ENCODE measurements at places on chromosomes 4 and X. TPM values are rescaled to one million over a fixed set of nuclear protein-coding genes. Genes with fewer than 3 reads are reported as not detected.

The CENPVL1 gene
- not detected for total RNA-seq

The FHDC1 gene
- under 0.01 TPM for total RNA-seq

The SLC38A5 gene
- 12.2 TPM for total RNA-seq

The HSD17B10 gene
- 80.5 TPM for total RNA-seq

The DDX53 gene
- not detected for total RNA-seq

The FAM149A gene
- 0.83 TPM for total RNA-seq

DNA sequence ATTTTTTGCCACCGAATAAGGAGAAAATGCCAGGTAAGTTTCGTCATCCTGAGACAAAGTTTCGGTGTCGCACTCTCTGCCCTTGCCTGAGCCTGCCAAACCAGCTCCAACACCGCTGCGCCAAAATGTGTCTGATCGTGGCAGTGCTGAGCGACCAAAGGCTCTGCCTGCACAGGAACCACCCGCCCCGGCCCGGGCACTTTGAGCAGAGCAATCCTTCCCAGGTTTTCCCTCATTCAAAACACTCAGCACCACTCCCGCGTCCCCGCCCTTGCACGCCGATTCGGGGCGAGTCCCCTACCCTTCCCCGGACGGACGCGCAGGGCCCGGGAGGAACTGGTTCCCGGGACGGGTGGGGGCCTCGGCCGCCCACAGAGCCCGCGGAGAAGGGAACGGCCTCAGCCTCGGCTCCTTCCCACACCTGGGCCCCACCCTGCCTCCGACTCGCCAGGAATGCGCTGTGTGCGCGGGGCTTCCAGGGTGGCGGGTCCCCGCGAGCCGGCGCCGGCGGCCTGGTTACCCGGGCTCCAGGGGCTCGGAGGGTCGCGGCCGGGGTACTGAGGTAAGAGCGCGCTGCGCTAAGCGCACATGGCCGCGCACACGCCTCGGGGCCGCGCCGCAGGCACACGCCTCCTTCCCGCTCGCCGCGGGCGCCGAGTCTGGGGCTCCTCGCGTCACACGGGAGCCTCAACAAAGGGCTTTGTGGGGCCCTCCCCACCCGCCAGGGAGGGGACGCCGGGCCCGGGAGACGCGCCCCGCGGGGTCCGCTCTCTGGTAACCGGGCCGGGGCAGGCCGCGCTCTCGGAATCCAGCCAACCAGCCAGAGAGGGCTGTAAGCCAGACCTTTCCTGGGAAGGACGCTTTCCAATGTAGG lies at the start of gene C4orf36:
TSS of gene C4orf36 (minus strand) at position 661 of the 874 bp plus-strand sequence. CDS start 902 bp downstream, outside the sequence.
- no peaks in the 10 kb centered on the region for H3K36me3 ChIP-seq
- H3K27ac ChIP-seq: peak within 1 kb of the TSS; percentile 32
- DNase-seq: peak; percentile 18
- no peaks in the 10 kb centered on the region for H3K27me3 ChIP-seq
- H3K4me1 ChIP-seq: peaks cover 5% of the 10 kb centered on the region

- no peak overlapping the region for H3K4me3 ChIP-seq
- H3K27ac ChIP-seq: no peak overlapping the region
- no peaks in the 10 kb centered on the region for H3K36me3 ChIP-seq
- no peaks in the 10 kb centered on the region for H3K4me1 ChIP-seq
- no peak for DNase-seq
Measured at GRCh38 chr4:85250852-85251251, 224.1 kb upstream of the ARHGAP24 start.

DNA sequence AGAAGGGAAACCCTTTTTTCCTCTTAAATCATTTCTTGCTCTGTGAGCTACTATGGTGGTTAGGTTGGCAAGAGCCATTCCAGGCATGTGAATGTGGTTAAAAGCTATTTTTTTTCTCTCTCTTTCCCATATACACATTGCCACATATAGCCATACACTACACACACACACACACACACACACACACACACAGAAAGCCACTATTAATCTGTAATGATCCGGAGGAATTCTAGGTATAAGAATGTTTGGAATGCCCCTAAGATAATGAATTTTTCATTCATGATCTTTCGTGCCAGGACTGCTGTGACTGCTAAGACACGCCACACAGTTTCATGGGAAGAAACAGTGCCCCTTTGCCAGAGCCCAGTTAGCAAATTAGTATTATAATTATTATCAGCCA lies 21.8 kb upstream of the TLL1 start:
- H3K27me3 ChIP-seq: no peaks in the 10 kb centered on the region
- H3K4me1 ChIP-seq: no peaks in the 10 kb centered on the region
- H3K36me3 ChIP-seq: no peaks in the 10 kb centered on the region
- DNase-seq: no peak
- no peak overlapping the region for H3K4me3 ChIP-seq

GRCh38 chr4:57214654-57215411 lies 104.6 kb upstream of the IGFBP7 start:
- H3K36me3 ChIP-seq: no peaks in the 10 kb centered on the region
- no peak overlapping the region for H3K4me3 ChIP-seq
- DNase-seq: no peak
- H3K27me3 ChIP-seq: peaks cover 2% of the 10 kb centered on the region
- H3K27ac ChIP-seq: no peak overlapping the region

DNA sequence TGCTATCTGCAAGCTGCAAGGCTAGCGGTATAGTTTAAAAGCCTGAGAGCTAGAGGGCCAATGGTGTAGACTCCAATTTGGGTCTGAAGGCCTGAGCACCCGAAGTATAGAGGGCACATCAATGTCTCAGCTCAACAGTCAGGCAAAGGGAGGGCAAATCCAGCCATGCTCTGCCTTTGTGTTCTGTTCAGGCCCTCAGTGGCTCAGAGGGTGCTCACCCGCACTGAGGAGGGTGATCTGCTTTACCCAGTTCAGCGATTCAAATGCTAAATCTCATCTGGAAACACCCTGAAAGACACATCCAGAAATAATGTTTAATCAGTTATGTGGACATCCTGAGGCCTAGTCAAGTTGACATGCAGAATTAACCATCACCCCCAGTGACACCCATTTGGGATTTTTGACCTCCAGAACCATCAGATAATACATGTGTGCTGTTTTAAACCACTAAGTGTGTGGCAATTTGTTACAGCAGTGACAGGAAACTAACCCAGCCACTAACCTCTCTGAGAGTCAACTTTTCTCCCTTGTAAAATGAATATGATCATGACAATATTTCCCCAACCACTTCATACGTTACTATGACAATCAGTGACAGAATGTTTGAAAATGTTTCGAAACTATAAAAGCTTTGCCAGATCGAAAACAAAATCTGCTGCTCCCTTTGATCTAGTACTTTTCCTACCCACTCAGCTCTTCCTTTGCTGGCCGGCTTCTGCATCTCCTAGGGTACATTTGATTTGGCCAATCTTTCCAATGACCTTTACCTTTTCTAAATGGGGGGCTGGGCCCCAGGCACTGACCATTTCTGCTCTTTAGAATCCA lies 8.4 kb upstream of the TBL1X start:
- no peak overlapping the region for H3K4me3 ChIP-seq
- H3K4me1 ChIP-seq: no peaks in the 10 kb centered on the region
- DNase-seq: no peak
- no peaks in the 10 kb centered on the region for H3K27me3 ChIP-seq
- no peaks in the 10 kb centered on the region for H3K36me3 ChIP-seq

GRCh38 chrX:12956704-12957534 lies 18.0 kb upstream of the TMSB4X start:
- peaks cover 9% of the 10 kb centered on the region for H3K4me1 ChIP-seq
- peak; percentile 63 for DNase-seq
- no peak overlapping the region for H3K4me3 ChIP-seq
- H3K36me3 ChIP-seq: no peaks in the 10 kb centered on the region
- H3K27me3 ChIP-seq: no peaks in the 10 kb centered on the region
- peak overlapping the region; percentile 97 for H3K27ac ChIP-seq

GRCh38 chr4:6008092-6008551 lies 10.1 kb downstream of the C4orf50 start:
- H3K4me1 ChIP-seq: no peaks in the 10 kb centered on the region
- H3K27ac ChIP-seq: no peak overlapping the region
- H3K36me3 ChIP-seq: no peaks in the 10 kb centered on the region
- no peak for DNase-seq

GRCh38 chrX:103101299-103102042 lies 8.5 kb upstream of the NXF3 start:
- no peak overlapping the region for H3K4me3 ChIP-seq
- H3K4me1 ChIP-seq: no peaks in the 10 kb centered on the region
- H3K27me3 ChIP-seq: peaks cover 2% of the 10 kb centered on the region
- no peak overlapping the region for H3K27ac ChIP-seq

GRCh38 chrX:26026179-26026578 lies 112.0 kb upstream of the MAGEB18 start:
- no peaks in the 10 kb centered on the region for H3K4me1 ChIP-seq
- H3K36me3 ChIP-seq: no peaks in the 10 kb centered on the region
- no peak overlapping the region for H3K4me3 ChIP-seq
- H3K27ac ChIP-seq: no peak overlapping the region
- no peaks in the 10 kb centered on the region for H3K27me3 ChIP-seq

- 0 out of 2 replicates have a peak, but pooled peaks cover 2% of the 10 kb centered on the region for H3K36me3 ChIP-seq
- H3K4me1 ChIP-seq: peaks cover 2% of the 10 kb centered on the region
- no peak overlapping the region for H3K4me3 ChIP-seq
Measured at GRCh38 chrX:118551426-118551825, 55.8 kb downstream of the DOCK11 start.

DNA sequence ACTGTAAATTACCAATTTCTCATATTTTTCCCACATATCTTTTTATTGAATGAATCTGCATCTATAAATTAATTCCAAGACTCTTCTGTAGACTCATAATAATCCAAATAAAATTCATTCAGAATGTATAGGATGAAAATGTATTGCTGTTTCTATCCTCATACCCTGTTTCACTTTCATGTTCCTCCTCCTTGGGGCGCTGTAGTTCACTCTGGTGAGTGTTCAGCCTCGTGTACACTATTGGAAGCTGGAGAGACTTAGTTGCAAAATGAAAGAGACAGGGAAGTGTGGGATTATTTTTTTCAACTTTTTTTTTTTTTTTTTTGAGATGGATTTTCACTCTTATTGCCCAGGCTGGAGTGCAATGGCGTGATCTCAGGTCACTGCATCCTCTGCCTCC lies 296.1 kb downstream of the TLL1 start:
- H3K27me3 ChIP-seq: no peaks in the 10 kb centered on the region
- H3K4me3 ChIP-seq: no peak overlapping the region
- H3K36me3 ChIP-seq: no peaks in the 10 kb centered on the region
- H3K27ac ChIP-seq: no peak overlapping the region

- H3K27ac ChIP-seq: no peak overlapping the region
- H3K27me3 ChIP-seq: peaks cover 3% of the 10 kb centered on the region
- no peaks in the 10 kb centered on the region for H3K36me3 ChIP-seq
- H3K4me3 ChIP-seq: no peak overlapping the region
Measured at GRCh38 chr4:87863486-87863885, 30.7 kb downstream of the MEPE start.

GRCh38 chr4:80361329-80361900 lies 25.9 kb downstream of the CFAP299 start:
- H3K36me3 ChIP-seq: no peaks in the 10 kb centered on the region
- DNase-seq: peak; percentile 41
- 0 out of 2 replicates have a peak, but pooled peaks cover 3% of the 10 kb centered on the region for H3K4me1 ChIP-seq
- no peak overlapping the region for H3K4me3 ChIP-seq
- H3K27ac ChIP-seq: no peak overlapping the region

GRCh38 chr4:88533088-88533790 lies 9.7 kb upstream of the PYURF start:
- peak; percentile 85 for DNase-seq
- no peaks in the 10 kb centered on the region for H3K27me3 ChIP-seq
- H3K36me3 ChIP-seq: no peaks in the 10 kb centered on the region
- H3K4me1 ChIP-seq: peaks cover 4% of the 10 kb centered on the region

DNA sequence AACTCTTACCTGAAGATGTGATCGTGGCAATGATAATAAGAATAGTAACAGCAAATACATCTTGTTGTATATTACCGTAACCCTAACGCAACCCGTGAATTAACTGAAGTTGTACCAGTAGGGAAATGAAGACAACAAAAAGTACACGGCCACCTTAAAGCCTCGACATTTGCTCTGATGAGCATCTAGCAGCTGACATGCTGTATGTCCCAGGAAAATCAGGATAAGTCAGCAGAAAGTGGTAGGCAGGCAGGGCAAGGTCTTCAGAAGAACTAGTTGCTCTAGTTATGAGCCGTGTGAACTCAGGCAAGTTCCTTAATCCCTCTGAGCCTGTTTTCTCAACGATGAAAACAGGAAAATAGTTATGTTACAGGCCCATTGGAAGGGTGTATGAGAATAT lies 7.7 kb upstream of the ASB5 start:
- no peaks in the 10 kb centered on the region for H3K36me3 ChIP-seq
- H3K27ac ChIP-seq: no peak overlapping the region
- H3K4me3 ChIP-seq: no peak overlapping the region
- H3K27me3 ChIP-seq: no peaks in the 10 kb centered on the region
- H3K4me1 ChIP-seq: peaks cover 5% of the 10 kb centered on the region
- no peak for DNase-seq

DNA sequence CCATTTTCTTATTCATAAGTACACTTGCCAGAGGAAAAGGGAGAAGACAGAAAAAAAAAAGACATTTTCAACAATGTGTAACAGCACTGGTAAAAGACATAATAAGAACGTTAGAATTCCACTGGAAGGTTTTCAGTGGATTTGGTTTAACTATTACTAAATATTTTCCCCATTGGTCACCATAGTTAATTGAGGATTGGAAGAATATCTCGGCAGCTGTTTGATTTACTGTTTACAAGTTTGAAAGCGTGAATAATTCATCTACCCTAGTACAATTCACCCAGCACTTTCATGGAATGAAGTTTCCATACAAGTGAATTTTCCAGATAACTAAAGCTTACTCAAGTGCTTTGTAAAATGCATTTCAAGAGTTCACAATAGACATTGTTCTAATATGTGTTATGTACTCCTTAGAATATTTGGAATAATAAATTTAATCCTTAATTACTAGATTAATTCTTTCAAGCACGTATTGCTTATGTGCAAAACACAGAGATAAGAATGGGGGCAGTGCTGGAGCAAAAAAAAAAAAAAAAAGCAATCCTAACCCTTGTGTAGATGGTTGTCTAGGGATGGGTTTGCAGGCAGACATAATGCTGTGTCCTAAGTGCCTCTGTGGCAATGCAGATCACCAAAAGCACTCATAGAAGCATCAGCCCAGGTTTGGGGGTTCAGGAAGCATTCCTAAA lies 57.1 kb downstream of the ENPEP start:
- H3K4me3 ChIP-seq: no peak overlapping the region
- DNase-seq: no peak
- H3K27ac ChIP-seq: peak overlapping the region; percentile 37
- H3K4me1 ChIP-seq: peaks cover 4% of the 10 kb centered on the region
- H3K27me3 ChIP-seq: no peaks in the 10 kb centered on the region

DNA sequence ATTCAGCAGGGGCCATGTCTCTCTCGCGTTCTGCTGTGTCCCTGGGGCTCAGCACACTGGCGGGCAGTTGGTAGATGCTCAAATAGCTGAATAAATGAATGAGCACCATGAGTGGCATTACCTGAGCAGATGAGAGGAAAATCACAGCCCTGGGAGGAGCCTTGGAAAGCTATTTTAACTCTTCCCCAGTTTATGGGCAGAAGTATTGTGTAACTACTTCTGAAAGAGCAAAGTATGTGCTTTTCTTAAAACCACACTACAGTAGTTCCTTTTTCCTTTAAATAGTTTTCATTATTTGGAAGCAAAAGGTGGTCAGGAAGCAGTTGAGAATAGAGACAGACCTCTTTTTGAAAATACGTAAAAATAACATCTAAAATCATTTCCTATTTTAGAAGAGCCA lies 3.0 kb upstream of the PLAC1 start:
- H3K27ac ChIP-seq: no peak overlapping the region
- DNase-seq: no peak
- peaks cover 11% of the 10 kb centered on the region for H3K4me1 ChIP-seq
- H3K4me3 ChIP-seq: no peak overlapping the region
- H3K36me3 ChIP-seq: no peaks in the 10 kb centered on the region

- H3K27ac ChIP-seq: no peak overlapping the region
- H3K27me3 ChIP-seq: no peaks in the 10 kb centered on the region
- no peaks in the 10 kb centered on the region for H3K4me1 ChIP-seq
- H3K36me3 ChIP-seq: no peaks in the 10 kb centered on the region
- no peak overlapping the region for H3K4me3 ChIP-seq
Measured at GRCh38 chr4:140971077-140971792, 162.0 kb downstream of the RNF150 start.
